ENCODE measurements at places on chromosomes 16 and 17.

DNA sequence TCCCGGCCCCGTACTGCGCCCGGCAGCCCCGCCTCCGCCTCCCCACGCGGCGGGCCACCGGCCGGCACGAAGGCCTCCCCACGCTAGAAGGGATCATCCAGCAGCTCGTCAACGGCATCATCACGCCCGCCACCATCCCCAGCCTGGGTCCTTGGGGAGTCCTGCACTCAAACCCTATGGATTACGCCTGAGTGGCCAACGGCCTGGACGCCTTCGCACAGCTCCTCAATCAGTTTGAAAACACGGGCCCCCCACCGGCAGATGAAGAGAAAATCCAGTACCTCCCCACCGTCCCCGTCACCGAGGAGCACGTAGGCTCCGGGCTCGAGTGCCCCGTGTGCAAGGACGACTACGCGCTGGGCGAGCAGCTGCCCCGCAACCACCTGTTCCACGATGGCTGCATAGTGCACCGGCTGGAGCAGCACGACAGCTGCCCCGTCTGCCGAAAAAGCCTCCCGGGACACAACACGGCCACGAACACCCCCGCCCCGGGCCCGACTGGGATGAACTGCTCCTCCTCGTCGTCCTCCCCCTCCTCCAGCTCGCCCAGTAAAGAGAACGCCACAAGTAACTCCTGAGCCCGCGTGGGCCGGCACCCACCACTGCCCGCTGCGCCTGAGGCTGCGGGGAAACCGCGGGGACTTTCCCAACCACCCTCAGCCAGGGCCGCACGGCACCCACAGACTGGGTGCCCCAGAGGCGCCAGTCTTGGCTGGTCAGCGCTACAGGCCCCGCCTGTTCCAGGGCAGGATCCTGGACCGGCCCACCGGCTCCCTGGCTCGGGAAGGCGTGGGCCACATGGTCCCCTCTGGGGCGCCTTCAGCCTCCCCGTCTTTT lies 39.0 kb upstream of the AKAP1 start:
- DNase-seq = peak; percentile 29

GRCh38 chr16:76114681-76115080 lies 162.5 kb upstream of the CNTNAP4 start:
- no peak for DNase-seq

DNA sequence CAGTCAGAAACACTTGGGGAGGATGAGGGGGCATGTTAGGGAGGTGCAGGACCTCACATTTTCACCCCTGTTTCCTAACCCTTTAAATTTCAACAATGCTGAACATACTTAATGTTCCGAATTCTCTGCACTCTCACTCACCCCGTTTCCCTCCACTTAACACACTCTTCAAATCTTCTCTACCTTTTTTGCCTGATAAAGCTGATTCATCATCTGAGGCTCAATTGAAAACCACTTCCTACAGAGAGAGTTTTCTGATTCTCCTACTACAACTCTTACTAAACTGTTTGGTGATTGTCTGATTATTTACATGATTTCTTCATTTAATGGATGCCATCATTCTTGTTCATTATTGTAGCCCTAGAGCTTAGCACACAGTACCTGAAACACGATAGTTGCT lies 42.4 kb downstream of the PCTP start:
- DNase-seq = no peak

DNA sequence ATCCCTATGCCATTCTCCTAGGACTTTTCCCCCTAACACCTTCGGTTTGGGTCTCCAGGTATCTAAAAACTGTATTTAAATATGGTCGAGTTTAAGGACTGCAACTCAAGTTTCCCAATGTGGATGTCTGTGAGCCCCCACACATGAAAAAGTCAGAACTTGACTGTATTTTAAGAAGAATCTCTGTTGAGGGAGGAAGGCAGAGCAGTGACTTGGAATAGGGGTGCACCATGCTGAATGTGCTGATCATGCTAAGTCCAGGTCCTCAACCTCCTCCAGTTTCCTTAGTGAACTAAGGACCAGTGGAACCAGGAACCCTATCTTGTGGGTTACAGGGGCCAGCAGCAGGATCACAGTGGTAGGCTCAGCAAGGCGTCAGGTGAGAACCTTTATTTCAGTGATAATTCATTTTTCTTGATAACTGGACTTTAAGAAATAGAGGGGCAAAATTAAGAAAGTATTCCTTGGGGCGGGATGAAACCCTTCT lies 19.5 kb downstream of the GRB7 start:
- no peak for DNase-seq

Data from AG20443 (cell line).